Left ventricle myocardium inferior (tissue), 1 donor: ENCODE measurements at places on chromosomes 7 and 10. TPM values are rescaled to one million over a fixed set of nuclear protein-coding genes. Genes with fewer than 3 reads are reported as not detected.

ANKRD22 gene
- total RNA-seq: not detected

HKDC1 gene
- not detected for total RNA-seq

NCF1 gene
- 3.5 TPM for total RNA-seq

IL6 gene
- total RNA-seq: 0.69 TPM

SH2D4B gene
- total RNA-seq: not detected

PLEKHS1 gene
- total RNA-seq: not detected

HMX3 gene
- total RNA-seq: not detected

MYL10 gene
- total RNA-seq: not detected

PTEN gene
- total RNA-seq: 49.9 TPM

ZPBP gene
- total RNA-seq: not detected

CFAP58 gene
- total RNA-seq: 3.5 TPM

STEAP2 gene
- total RNA-seq: 6.1 TPM

AOAH gene
- total RNA-seq: 1.9 TPM

DPYSL4 gene
- 42.8 TPM for total RNA-seq

ECD gene
- 15.8 TPM for total RNA-seq

FRMPD2 gene
- 0.38 TPM for total RNA-seq

ELFN1 gene
- total RNA-seq: 10.5 TPM

EIF4EBP2 gene
- total RNA-seq: 75.1 TPM

TDRD1 gene
- 1.9 TPM for total RNA-seq

LLCFC1 gene
- not detected for total RNA-seq

RASSF4 gene
- total RNA-seq: 103 TPM

TMEM213 gene
- not detected for total RNA-seq

ZNF503 gene
- total RNA-seq: 5.9 TPM

EVX1 gene
- total RNA-seq: not detected

ABCB1 gene
- total RNA-seq: 1.0 TPM

MGAM2 gene
- total RNA-seq: not detected

PPP1R9A gene
- 27.6 TPM for total RNA-seq

SFRP5 gene
- total RNA-seq: 8.7 TPM

GATA3 gene
- total RNA-seq: 1.4 TPM

COL17A1 gene
- total RNA-seq: not detected
